DND-41 (cell line): ENCODE measurements at places on chromosomes 6 and 20.

DNA sequence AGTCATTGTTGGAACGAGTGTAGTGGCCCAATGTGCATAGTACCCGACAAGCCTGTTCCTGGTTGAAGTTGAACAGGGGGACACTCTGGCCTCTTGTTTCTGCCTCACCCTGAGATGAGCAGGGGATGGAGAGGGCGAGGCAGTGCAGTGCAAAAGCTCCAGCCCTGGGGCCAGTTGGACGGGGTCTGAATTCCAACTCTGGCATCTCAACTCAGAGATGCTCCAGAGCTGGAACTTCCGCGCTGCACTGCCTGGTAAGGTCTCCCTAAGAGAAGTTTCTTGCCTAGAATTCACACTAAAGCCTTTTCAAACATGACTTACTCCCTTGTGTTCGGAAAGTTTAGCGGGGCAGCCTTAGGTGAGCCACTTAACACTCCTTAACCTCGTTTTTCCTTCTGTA, 72.3 kb upstream of the SLC22A1 start:
- no peak for DNase-seq

GRCh38 chr6:35072051-35072697, 69.0 kb downstream of the TCP11 start:
- DNase-seq = no peak

DNA sequence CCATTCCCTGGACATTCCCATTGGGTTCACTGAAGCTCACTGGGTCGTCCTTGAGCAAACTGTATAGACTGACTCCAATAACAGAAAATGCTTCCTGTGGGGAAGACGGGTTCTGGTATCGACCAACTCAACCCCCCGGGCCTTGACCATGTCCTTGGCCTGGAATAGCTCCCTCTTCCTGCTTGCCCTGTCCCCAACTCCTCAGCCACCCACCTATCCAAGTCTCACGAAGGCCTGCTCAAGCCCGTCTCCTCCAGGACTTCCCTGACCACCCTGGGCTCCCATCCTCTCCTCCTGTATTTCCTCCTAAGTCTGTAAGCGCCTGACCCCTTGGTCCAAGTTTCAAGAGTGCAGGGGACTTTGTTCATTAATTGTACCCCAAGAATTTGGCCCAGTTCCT, 2.8 kb upstream of the HMGA1 start:
- DNase-seq = no peak

DNA sequence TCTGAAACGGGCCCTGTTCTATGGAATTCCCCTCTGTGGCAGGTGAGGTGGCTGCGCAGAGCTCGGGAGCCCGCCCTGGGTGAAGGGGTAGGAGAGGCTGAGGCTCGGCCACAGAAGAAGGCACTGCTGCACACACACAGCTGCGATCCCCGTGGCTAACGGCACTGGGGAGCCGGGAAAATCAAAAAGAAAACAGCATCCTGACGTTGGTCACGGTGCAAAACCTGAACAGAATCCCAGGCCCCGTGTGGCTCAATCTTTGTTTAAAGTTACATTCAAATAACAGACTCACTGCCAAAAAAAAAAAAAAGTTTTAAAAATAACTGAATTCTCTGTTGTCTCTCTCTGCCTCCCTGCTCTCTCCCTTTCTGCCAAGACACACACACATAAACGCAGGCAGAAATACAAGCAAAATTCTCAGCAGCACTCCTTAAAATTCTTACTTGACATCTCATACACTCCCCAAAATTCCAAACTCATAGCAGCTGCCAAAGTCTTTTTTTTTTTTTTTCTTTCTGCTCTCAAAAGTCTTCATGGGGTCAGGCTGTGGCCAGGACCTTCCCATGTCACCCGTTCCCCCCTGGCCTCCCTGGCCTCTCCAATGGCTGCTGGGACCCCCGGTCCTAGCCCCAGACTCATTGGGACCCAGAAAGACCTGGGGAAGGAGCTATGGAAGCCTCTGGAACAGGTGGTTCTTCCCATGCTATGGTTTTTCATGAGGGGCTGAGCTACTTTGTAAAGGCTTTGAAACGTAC, 248.8 kb downstream of the TTLL2 start:
- DNase-seq = no peak

- no peak for DNase-seq
Observed at GRCh38 chr20:10985536-10985935, 311.7 kb upstream of the JAG1 start.

DNA sequence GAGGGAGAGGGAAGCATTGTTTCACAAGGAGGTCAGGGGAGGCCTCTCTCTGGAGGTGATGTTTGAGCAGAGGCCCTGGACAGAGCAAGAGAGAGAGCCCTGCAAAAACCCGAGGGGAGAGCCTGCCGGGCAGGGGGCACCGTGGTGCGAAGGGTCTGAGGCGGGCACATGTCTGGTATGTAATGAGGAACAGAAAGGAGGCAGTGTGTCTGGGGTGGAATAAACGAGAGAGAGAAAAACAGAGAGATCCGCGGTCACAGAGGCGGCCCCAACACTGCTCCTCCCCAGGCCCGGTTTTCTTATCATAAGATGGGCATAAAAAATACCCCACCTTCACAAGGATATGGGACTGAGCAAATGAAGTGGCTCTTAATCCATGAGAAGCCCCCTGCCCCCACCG, 119.2 kb downstream of the PREX1 start:
- DNase-seq = no peak

DNA sequence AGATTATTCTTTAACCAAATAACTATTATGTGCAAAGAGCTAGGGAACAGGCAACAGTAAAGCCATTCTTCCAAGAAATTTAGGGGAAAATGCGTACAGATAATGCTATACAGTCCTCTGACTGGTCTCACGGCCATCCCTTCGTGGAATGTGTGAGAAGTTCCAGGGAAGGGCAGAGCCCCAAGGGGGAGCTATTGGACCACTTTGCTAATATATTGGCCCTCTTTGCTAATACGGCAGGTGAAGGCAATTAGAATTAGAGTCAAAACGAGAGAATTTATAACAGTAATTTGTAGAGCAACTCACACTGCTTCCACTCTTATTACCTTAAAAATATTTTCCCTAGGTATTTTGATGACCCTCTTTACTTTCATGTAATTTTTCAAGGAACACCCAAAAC, 140.4 kb downstream of the IMPG1 start:
- DNase-seq = peak; percentile 11

DNA sequence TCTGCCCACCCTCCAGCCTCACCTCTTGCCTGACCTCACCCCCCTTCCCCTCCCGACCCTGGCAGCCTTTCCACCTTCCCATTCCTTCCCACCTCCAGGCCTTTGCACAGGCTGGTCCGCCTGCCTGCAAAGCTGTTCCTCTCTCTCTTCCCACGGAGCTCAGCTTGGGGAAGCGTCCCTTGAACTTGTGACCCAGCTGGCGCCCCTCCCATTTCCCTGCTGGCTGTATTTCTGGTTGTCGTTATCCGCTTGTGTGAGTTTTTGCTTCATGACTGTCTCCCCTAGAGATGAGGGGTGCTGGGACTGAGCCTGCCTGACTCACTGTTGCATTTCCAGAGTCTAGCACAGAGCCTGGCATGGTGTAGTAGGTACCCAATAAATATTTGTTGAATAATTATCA, 32.5 kb downstream of the VSTM2L start:
- no peak for DNase-seq

DNA sequence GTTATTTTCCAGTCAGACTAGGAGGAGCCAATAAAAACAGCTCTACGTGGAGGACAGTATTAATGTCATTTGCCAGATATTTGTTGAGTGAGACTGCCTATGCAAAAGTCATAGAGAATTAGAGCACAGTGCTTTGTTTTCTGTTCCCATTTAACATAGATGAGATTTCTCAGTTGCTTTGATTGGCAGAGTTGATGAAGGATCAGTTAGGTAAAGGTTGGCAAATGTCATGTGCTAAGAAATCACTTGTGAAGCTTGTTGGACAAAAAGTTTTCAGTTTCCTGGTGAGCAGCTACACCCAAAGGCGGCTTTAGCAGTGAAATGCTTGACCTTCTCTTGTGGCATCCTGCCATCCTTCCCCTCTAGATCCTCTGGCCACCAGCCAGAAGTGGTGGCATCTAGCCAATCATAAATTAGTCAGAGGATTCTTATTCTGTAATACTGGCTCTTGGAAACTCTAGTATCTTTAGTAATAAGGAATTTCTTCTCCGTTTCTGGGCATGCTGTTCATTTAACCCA, 37.0 kb downstream of the BCKDHB start:
- no peak for DNase-seq

GRCh38 chr6:24749297-24749696, 25.4 kb upstream of the GMNN start:
- DNase-seq = no peak

- no peak for DNase-seq
Observed at GRCh38 chr6:128964233-128964755, 81.4 kb downstream of the LAMA2 start.

DNA sequence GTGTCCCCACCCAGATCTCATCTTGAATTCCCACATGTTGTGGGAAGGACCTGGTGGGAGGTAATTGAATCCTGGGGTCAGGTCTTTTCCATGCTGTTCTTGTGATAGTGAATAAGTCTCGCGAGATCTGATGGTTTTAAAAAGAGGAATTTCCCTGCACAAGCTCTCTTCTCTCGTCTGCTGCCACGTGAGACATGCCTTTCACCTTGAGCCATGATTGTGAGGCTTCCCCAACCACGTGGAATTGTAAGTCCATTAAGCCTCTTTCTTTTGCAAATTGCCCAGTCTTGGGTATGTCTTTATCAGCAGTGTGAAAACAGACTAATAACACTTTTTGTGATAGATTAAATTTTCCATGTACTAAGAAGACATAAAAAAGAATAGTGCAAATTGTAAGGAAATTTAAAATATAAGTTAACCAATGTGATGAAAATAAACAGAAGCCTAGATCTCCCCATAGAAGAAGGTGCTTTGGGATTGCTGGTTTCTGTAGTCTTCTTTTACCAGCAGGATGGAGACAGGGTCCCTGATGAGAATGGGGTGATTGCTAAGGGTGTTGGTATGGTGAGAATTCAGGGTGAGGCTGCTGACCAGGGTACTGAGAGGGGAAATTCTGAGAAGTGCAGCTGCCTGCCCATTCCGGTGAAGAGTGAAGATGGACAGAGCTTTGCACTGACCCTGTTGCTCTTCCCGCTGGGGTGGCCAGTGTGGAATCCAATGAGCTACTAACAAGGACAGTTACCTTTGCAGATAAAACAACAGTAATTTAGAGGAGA, 50.7 kb downstream of the BMP2 start:
- DNase-seq = no peak

DNA sequence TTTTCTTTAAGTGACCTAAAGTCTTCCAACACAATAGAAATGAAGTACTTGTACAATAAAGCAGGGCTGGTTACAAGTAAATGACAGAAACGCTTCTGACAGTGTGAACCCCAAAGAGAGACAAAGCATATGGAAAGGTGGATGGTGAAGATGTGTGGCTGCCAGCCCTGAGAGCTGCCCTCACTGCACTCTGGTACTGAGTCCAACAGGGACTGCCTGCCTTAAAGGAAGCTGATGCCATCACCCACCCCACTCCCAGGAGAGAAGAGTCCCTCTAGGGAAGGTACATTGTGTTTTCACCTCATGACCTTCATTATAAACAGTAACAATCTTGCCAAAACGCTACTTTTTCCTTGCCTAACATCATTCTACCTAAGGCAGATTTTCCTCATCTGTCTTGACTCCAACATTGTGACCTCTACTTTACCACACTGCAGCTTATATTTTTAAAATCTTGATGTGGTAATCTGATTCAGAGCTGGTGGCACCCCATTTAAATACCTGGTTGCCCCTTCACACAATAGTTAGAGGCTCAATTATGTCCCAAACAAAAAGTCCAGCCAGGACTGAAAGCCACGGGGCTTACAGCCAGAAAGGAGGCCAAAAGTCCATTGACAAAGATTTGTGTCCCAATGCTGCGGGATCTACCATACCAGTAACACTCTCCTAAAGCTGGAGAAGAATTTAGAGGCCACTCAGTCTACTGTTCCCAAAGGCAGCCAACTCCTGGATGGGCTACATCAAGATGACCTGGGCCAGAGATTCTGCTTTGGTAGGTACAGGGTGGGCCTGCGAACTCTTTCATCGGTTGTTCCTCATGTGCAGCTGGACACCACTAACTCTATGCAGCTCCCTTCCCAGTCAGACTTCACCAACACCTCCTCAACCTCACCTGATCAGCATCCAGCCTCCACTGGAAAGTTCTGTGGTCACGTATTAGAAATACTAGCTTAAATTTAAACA, 4.4 kb downstream of the APMAP start:
- no peak for DNase-seq

DNA sequence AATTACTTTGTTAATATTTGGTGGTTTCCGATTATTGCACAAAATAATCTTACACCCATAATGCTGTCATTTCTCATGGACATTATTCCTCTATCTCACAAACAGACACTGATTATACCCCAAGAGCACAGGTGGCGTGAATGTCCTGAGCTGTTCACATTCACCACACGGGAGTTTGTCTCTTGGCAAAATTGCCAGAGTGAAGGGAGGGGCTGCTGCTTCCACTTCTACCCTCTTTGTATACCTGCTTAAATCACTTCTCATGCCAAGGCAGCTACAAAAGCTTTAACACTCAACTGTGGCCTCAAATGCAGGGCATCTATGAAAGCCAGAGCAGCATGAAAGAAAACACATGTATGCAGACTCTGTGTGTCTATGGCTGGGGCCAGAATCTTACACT, 41.9 kb upstream of the SLA2 start:
- no peak for DNase-seq

GRCh38 chr6:92050216-92050615, 1369.1 kb downstream of the EPHA7 start:
- no peak for DNase-seq

- DNase-seq = no peak
Observed at GRCh38 chr20:46378412-46379009, 27.9 kb downstream of the ELMO2 start.

- DNase-seq = peak; percentile 22
Observed at GRCh38 chr20:44858606-44859360, 26.7 kb upstream of the YWHAB start.

DNA sequence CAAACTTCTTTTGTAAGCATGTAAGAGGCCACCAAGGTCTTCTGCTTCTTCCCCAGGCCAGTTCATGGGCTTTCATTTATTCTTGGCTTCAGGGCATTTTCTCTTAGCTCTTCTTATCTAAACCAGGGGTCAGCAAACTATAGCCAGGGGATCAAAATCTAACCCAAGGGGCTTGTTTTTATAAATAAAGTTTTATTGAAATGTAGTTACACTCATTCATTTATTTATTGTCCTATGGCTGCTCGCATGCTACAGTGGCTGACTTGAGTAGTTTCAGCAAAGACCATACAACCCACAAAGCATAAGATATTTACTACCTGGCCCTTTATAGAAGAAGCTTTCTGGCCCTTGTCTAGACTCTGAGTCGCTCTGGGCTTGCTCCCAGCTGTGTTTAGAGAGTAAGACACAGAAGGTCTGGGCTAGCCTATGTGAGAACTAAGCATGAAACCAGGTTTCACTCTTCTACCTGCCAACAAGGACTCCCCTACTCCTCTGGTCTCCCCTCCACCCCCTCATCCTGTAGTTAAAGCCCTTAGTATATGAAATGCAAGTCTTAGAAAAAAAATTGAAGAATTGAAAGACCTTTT, 43.2 kb downstream of the KHDC1L start:
- DNase-seq = no peak

GRCh38 chr20:62543470-62544302, 67.9 kb upstream of the GATA5 start:
- no peak for DNase-seq
